Pons (tissue), 1 donor: ENCODE measurements at places on chromosomes 11 and 22.

DNA sequence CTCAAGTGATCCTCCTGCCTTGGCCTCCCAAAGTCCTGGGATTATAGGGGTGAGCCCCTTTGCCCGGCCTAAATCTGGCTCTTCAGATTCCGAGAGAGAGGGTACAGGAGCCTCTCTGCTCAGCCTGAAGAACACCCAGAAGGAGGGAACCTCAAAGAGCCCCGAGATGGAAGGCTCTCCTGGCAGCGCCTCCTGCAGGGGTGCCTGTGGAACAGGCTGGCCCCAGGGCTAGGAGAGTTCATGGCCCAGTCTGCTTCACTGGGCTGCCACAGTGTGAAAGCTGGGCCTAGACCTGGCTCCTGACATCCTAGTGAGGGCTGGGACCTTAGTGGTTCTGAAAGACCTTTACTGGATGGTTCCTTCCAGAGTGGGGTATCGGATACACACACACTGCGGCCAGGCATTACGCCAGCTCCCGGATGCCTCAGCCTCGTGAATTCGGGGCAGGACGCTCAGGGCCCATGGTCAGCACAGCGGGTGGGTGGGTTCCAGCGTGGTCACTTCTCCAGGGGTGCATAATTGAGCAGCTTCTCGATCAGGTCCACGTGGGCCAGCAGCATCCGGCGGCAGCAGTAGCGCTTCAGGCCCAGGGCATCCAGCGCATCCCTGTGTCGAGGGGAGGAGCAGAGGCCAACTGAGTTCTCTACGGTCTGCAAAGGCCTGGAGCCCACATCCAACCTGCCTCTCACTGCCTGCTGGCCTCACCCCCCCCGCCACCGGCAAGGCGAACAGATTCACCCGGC, 2.3 kb downstream of the POLR2L start:
- no peak for DNase-seq

GRCh38 chr11:67136156-67136555, 17.1 kb downstream of the KDM2A start:
- no peak for DNase-seq

GRCh38 chr11:121652971-121653370, 200.2 kb upstream of the SORL1-AS1 start:
- DNase-seq, result peak; percentile 49

- DNase-seq, result peak; percentile 46
These were observed 4.4 kb upstream of the CNTF start for GRCh38 chr11:58617976-58618557.

- peak; percentile 58 for DNase-seq
These were observed 113.1 kb downstream of the RBFOX2 start for GRCh38 chr22:35915477-35916013.

GRCh38 chr11:45843158-45843924, 3.9 kb upstream of the CRY2 start:
- DNase-seq, result peak; percentile 80

- no peak for DNase-seq
These were observed 520.4 kb upstream of the LUZP2 start for GRCh38 chr11:23976426-23976825.

DNA sequence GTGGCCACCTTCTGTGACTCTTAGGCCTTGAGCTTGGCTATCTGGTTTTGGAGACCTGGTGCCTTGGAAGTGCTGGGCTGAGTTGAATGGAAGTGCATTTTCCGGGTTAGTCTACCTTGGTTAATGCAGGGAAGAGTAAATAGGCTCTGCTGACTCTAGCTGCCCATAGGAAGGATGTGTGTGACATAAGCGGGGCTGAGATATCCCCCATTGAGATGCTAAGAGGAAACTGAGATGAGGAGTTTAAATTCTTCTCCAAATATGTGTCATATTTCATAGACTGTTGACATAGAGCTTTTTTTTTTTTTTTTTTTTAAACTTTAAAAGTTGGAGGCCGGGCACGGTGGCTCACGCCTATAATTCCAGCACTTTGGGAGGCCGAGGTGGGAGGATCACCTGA, 30.8 kb downstream of the ZNRF3 start:
- DNase-seq, result no peak

DNA sequence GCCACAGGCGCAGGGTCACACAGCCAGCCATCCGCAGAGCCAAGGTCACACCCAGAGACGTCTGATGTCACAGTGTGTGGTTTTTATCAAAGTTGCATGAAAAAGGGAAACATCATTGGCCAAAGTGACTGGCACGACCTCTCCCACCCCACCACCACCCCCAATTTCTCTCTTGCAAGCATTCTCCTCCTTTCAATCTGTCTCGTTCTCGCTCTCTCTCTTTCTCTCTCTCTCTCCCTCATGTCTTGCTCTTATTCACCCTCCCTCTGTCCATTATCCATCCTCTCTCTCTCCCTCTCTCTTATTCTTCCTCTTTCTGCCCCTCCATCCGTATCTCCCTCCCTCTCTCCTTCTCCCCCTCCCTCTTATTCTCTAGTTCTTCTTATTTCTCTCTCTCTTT, 40.6 kb downstream of the MN1 start:
- no peak for DNase-seq

GRCh38 chr11:74720596-74721478, 10.4 kb downstream of the CHRDL2 start:
- DNase-seq, result peak; percentile 87

- DNase-seq, result no peak
These were observed 808.6 kb upstream of the RAG2 start for GRCh38 chr11:37406651-37407050.

DNA sequence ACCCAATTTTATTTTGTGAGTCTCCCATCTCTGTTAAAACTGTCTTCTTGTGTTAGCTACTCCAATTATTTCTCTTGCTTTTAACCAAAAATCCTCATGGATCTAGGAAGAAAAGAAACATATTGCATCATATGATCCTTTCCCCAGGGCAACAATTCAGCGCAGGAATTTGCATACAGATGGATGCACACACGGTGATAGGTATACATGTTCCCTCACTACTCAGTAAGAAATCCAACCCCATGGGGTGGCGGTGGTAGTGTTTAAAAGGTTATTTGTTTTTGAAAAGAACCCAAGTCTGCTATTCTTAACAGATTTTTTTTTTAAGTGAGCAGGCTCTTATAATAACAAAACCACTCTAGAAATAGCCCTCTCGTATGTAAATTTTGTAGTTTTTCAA, 4.2 kb upstream of the SYN3 start:
- DNase-seq, result no peak

GRCh38 chr11:74132833-74133232, 38.0 kb downstream of the C2CD3 start:
- DNase-seq, result no peak

DNA sequence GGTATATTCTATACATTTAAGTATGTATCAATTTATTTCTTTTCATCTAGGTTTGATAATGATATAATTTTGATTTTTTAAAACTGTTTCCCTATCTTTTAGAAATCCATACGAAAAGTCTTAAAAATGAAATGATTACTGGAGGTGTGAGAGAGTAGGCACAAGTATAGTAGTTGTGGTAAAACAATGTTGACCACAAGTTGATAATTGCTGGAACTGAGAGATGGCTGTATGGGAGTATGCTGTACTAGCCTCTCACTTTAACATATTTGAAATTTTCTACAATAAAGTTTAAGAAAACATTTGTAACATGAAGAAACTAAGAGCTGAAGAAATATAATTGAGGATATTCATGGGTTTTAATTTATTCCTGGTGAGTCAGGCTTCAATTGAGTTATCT, 30.0 kb downstream of the FSHB start:
- DNase-seq, result no peak

GRCh38 chr11:67285541-67286498, 3.3 kb upstream of the ANKRD13D start:
- no peak for DNase-seq

DNA sequence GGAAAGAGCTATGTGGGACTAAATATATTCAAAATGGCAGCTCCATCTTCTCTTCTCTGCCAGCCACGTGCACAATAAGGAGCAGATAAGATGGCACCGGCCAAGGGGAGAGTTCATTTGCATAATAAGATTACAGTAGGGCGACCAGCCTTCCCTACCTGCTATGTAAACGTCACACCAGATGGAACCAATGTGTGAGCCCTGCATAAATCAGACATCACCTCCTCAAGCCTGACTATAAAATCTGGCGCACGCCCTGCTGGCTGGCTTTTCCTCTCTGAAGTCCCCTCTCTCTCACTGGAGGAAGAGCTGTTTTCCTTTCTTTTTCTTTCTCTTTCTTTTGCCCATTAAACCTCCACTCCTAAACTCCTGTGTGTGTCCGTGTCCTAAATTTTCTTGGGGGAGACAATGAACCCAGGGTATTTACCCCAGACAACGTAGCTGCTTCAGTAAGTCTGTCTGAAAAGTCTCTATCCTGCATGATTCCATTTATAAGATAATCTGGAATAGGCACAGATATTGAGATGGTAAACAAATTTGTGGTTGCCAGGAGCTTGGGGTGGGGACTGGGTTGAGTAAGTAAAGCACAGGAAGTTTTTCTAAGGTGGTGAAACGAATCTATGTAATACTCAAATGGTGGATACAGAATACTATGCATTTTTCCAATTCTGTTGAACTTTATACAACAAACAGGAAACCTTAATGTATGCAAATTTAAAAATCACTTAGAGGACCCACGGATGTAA, 670.0 kb upstream of the KIRREL3 start:
- no peak for DNase-seq

DNA sequence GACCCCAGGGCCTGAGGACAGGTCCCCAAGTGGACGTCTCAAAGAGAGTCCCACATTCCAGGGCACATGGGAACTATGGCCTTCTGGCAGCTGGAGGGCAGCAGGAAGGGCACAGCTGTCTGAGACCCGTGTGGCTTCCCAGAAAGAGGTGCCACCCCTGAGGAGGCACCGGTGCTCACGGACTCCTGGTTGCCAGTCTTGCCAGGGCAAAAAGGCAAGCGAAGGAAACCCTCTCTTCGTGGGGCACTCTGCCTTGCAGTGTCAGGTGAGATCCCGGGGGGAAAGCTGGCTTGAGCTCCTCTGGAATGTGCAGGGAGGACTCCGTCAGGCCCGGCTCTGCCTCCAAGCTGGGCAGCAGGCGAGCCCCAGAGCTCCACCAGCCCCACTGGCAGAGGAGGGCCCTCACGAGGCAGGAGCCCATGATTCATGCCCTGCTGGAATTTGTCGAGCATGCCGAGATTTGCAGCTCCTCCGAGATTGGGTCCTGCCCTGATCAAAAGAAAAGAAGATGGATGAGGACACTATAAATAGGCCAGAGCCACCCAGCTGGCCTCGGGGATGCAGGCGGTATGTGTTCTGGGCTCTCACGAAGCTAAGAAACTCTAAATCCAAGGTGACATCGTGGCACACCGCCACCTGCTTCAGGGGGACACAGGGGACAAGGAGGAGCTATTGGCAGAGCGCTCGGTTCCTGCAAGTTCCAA, 9.9 kb upstream of the CELSR1 start:
- peak; percentile 3 for DNase-seq

DNA sequence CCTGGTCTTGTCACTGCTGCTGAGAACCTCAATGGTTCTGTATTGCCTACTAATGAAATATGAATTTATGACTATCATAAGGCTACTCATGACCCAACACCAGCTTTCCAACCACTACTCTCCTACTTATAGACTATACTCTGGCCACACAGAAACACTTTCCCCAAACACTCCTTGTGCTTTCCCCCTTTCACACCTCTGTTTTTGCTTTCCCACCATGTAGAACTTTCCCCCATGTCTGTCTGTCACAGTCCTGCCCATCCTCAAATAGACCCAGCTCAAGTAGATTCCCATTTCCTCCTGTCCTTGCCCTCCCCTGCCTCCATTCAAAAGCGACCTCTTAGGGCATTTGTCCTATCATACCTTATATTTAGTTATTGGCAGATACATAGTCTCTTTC, 105.9 kb downstream of the ARFGAP2 start:
- DNase-seq, result no peak

DNA sequence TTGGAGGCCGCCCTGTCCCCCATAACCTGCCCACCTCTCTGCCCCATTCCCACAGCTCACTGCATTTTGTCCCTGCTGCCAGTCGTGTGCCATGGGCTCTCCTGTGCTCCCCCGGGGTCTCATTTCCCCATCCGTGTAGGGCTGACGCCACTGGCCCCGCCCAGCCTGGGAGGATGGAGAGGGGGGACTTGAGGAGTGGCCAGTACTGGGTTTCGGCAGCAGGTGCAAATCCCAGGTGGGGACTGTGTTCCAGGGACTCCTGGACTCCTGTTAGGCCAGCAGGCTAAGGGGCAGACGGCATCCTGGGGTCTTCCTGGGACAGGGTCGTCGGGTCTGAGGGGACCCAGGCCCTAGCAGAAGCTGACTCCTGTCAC, 1.2 kb upstream of the MYO7A start:
- no peak for DNase-seq

- DNase-seq, result no peak
These were observed 55.3 kb downstream of the OTOG start for GRCh38 chr11:17602105-17603001.

GRCh38 chr22:19811811-19812771, 42.6 kb downstream of the GNB1L start:
- no peak for DNase-seq

- DNase-seq, result no peak
These were observed 59.6 kb downstream of the FLRT1 start for GRCh38 chr11:64095273-64095817.
